ENCODE measurements at places on chromosomes 3 and 15.

DNA sequence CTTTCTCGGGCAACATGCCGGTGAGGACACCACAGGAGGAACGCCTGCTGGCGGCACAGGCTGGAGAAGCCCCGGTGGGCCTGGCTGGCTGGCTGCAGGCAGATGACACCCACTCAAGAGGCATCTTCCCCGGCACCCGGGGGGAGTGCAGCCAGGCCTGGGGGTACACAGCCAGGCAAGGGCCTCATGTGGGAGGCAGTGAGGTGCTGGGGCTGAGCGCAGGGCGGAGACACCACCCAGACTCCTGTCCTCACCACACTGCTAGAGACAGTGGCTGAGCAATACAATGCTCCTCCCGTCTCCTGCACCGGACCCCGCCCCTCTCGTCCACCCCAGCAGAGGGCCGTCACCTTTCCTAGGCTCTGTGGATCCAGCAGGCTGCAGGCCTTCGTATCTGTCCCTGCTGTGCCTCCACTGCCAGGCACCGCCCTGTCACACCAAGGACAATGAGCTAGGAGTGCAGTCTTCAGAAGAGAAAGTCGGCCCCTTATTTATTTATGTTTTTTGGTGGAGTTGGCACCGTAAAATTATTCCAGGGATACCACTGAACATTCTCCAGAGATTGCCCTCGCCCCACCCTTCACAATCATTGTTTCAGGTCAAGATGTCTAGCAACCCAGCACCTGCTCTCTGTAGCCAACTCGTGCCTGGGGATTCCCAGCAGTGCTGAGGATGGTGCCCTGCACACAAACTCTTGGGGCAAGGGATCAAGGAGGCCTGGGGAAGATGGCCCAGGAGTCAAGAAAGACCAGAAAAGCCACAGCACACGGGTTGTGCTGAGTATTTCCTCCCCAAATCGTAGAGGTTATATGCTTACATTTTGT lies 129.1 kb downstream of the ATP10A start:
- DNase-seq, result no peak

GRCh38 chr3:105967117-105967516 lies 98.3 kb upstream of the CBLB start:
- no peak for DNase-seq

DNA sequence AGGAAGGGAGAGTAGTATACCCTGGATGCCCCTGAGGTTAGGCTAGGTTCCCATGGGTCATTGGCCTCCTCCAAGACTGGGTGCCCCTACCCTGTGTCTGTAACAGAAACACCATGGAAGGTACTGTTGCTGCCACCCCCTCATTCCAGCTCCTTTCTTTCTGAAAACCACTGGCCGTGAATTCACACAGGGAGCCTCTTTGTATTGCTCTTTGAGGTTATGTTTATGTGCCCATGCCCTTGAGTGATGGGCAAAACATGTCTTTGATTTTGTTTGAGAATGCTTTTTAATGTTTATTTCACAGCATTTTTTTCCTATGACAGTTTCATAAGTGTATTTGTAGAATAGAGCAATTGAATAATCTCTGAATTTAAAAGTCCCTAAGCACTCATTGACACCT lies 79.7 kb downstream of the RARB start:
- DNase-seq, result no peak

GRCh38 chr15:95254263-95254662 lies 1022.9 kb downstream of the MCTP2 start:
- DNase-seq, result no peak

DNA sequence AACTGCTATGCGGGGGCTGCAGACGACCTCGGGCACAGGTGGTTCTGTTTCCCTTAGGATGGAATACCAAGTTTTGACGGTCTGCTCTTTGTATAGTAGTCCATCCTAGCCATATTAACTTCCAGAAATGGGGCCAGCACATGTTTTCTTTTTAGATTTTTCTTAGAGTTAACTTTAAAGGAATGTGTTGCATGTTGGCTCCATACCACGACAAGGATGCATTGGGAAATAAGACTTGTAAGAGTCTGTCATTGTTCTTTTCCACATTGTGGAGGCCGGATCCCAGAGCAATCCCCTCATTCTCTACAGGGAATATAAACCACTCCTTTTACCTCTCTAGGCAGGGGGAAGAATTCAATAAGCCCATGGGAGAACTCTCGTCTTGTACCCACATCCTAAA lies 87.1 kb upstream of the PLSCR4 start:
- DNase-seq, result no peak

GRCh38 chr3:113143353-113143752 lies 68.0 kb upstream of the BOC start:
- no peak for DNase-seq

DNA sequence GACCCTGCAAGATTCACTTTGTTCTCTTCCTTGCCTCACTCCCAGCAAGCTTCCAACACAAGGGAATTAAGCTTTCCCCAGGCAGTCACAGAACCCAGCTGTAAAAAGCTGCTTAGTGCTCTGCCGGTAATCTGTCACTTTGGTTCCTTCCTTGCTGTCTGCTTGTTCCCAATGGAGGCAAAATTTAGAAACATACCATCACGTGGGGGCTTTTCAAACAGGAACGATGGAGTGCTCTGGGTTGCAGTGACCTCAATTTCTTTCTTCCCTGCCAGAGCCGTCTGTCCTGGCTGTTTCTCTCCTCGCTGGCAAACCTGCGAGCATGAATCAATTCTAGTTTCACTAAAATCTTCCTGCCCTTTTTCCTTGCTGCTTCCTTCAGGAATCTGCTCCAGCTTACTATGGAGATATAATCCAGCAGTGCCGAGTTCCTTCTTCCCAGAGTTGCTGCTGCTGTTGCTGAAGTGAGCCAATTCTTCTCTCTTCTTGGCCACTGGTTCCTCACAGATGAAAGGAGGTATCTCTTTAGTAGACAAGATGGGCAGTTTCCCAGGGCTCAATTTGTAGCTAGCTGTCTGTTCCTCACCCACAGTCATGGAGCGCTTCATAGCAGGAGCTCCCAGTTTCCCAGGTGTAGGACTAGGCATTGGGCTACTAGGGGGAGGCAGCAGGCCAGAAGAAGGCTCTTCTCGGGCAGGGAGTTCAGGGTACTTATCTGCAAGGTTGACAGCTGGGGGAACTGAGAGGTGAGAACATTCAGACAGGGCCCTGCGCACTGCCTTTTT lies 88.1 kb downstream of the DHX30 start:
- DNase-seq, result no peak

DNA sequence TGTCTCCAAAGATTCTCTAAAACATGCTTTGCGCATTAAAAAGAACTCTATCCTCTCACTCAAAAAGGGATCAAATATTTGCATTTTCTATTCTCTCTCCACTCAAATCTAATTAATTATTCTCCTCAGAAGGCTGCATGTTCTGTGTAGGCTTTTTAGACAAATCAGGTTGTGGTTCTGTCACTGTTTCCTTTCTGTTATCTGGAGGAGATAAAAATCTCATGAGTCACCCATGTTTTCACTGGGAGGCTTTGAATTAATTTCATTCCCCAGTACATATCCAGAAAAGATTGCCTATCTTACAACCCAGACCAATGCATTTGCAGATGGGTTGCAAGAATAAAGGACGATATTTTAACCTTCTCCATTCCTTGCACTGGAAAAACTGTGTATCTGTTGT lies 446.5 kb downstream of the GRM7 start:
- no peak for DNase-seq

DNA sequence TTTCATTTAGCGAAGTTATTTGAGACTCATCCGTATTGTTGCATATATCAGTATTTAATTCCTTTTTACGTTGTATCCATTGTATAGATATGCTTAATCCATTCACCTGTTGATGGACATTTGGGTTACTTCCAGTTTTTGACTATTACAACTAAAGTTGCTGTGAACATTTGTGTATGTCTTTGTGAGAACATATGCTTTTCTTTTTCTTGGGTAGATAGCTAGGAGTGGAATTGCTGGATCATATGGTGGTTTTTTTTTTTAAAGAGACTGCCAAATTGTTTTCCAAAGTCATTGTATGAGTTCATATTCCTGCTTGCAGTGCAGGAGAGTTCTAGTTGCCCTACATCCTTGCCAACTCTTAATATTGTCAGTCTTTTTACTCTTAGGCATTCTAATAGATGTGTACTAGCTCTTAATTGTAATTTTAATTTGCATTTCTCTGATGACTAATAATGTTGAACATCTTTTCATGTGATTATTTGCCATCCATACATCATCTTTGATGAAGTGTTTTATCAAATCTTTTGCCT lies 37.3 kb downstream of the NR2C2 start:
- DNase-seq, result no peak

- DNase-seq, result no peak
These were observed 283.0 kb downstream of the CHST2 start for GRCh38 chr3:143402602-143403001.

- no peak for DNase-seq
These were observed 3.0 kb downstream of the TSC22D2 start for GRCh38 chr3:150411106-150411460.

GRCh38 chr3:14524311-14524711 lies 15.8 kb downstream of the GRIP2 start:
- no peak for DNase-seq

DNA sequence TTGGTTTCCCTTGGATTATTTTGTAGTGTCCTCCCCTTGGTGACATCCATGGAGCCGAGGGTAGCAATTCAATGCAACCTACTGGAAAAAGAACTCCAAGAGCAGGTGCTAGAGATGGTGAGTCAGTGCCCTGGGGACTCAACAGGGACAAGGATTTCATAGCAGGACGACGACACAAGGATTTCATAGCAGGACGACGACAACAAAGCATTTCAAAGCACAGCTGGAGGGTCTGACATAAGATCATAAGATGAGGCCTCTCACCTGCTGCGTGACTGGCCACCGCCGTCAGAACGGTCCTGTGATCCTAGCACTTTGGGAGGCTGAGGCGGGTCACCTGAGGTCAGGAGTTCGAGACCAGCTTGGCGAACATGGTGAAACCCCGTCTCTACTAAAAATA lies 22.5 kb downstream of the NRROS start:
- no peak for DNase-seq

DNA sequence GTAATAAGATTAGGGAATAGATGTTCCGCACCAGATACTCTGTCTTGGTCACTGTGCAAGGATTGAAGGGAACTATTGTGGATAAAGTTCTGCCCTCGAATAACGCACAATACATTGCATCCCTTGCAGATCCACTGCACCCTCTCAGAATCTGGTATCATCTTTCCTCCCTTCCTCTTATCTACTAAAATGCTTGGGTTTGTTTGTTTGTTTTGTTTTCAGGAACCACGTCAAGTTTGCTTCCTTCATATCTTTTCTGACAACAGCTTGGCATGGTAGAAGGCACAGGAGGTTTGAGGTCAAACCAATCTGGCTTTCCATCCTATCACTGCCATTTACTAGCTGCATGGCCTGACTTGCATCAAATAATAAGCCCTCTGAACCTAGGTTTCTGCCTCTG lies 2.0 kb upstream of the FSTL1 start:
- DNase-seq, result no peak

- no peak for DNase-seq
These were observed 325.5 kb downstream of the SI start for GRCh38 chr3:164752812-164753211.

GRCh38 chr3:36403661-36404060 lies 23.4 kb downstream of the STAC start:
- no peak for DNase-seq

GRCh38 chr15:56241374-56242105 lies 2.1 kb downstream of the RFX7 start:
- no peak for DNase-seq

DNA sequence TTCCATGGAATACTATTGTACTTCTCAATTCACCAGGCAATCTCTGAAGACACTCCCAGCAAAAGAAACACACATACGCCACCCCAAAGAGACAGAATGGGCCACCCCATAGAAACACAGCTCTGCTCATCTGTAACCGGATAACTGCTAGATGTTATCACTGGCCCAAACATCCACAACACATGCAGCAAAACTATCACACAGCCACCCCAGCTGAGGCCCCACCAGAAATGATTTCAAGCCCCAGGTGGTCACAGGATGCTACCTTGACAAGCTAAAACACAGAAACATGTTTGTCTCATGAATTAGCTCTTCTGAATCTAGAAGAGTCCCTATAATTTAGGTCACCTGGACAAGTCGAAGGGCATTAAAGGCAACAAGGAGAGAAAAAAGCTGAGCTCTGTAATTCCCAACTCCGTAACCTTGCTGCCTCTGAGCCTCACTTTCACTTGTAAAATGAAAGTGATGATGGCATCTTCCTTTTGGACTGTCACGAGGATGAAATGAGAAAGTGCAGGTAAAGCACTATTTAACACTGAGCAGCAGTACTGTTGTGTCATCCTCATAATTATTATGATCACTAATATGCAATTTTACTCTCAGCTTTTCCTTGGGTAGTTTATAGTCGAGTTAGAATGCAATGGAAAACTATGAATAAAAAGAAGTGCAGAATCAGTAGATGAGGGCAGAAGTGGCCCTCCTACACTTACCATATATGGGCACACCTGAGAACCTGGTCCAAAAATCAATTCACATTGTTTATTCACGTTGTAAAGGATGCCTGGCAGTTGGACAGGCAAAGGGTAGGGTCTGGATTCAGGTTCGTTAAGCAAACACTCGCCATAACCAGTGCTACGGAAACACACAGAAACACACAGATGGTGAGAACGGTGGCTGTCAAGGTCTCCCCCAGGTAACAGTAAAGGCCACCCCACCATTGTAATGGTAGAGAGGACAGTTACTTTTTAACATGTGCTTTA lies 38.6 kb downstream of the ADAMTS9 start:
- DNase-seq, result no peak

DNA sequence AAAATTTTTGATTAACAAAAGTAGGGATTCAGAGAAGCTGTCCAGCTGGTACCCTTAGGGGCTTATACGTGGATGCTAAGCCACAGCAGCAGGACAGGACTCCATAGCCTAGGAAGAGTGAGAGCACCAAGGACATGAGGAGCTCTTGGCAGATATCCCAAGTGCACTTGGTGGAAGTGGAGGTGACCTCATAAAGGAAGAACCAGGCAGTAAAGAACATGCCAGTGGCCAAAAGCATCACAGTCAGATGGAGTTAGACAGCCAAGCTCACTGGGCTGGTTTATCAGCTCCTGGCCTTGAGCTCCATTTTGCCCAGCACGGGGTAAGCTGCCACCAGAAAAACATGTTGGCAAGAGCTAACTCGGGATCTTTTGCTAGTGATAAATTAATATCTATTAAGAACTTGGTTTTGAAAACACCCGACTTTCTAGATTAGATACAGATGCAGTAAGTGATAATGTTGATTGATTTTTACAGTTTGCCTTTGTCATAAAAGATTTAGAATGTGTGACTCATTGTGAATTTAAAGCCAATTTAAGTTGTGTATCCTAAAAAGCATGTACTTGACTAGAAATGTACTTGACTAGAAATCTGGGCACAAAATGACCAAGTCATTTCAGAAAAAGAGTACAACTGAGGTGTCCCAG lies 108.0 kb downstream of the CMSS1 start:
- DNase-seq, result no peak

GRCh38 chr3:187296058-187296457 lies 4.5 kb upstream of the MASP1 start:
- DNase-seq, result no peak

GRCh38 chr3:99755831-99756230 lies 61.8 kb upstream of the CMSS1 start:
- DNase-seq, result no peak
